ENCODE measurements at places on chromosomes 16 and 17.
A peak's percentile ranks its signal among the peaks of the same experiment; 100 is the strongest.

DNA sequence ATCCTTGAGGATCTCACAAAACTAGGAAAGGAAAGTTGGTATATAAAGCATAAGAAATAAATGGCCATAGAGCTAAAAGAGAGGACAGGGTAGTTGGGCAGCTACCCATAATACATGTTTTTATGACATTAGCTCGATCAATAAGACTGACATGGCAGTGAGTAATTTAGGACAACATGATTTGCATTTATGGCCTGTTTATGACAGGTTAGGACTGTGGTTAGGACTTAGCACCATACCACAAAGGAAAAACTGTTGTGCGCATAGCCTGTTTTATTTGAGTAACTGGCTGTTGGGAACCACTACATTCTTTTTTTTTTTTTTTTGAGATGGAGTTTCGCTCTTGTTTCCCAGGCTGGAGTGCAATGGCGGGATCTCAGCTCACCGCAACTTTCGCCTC is 18.0 kb upstream of the TRIM37 start:
- DNase-seq: no peak

DNA sequence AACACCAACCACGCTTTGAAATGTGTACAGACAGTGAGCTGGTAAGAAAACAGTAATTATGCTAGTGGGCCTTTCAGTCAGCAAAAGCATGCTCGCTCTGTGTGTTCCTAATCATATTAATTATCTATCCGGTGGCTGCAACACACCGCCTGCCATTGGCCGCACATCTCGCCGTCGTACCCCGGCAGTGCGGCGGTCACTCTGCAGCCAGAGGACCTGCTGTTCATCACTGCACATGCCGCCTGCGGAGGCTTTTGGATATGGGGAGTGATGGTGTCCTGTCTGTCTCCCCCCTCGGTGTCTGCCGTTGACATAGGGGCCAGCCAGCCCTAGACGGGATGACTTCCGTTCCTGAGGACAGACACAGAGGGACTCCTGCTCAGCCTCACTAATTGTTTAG is 68.5 kb downstream of the RPA1 start:
- DNase-seq: no peak

GRCh38 chr17:61261001-61261637 is 138.5 kb upstream of the TBX2 start:
- DNase-seq: no peak

DNA sequence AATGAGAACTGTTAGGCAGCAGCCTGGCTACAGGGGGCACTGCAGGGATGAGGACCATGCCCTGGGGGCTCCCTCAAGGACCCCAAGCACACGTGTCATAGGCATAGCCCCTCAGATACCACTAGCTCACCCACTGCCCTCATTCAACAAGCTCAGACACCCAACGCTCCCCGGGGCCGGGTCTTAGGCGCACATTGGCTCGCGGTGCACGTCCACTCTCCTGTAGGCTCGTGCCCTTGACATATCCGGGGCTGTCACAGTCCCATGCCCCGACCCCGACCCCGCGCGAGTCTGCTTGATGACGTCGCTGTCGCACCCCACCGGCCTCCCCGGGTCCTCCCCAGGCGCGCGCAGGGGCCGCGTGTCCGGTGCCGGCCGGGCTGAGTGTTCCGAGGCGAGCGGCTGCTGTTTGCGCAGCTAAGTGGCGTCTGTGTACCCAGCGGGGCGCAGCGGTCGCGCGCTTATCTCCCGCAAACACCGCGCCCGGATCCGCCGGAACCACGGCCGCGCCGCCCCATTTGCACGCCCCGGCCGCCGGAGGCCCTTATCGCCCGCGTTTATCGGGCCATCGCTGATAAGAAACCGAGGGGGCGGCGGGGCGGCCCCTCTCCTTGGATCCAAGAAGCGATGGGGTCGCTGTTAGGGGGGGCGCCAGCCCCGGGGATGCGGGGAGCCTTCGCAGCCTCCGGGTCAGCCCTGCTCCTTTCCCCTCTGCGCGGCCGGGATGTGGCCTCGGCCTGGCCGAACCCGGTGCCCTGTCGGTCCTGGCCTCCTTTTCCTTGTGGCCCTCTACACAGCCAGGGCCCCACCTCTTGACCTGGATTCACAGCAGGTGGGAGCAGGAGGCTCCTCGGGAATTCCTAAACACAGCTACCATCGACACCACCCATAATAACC is 20.7 kb upstream of the NAGS start:
- no peak for DNase-seq

DNA sequence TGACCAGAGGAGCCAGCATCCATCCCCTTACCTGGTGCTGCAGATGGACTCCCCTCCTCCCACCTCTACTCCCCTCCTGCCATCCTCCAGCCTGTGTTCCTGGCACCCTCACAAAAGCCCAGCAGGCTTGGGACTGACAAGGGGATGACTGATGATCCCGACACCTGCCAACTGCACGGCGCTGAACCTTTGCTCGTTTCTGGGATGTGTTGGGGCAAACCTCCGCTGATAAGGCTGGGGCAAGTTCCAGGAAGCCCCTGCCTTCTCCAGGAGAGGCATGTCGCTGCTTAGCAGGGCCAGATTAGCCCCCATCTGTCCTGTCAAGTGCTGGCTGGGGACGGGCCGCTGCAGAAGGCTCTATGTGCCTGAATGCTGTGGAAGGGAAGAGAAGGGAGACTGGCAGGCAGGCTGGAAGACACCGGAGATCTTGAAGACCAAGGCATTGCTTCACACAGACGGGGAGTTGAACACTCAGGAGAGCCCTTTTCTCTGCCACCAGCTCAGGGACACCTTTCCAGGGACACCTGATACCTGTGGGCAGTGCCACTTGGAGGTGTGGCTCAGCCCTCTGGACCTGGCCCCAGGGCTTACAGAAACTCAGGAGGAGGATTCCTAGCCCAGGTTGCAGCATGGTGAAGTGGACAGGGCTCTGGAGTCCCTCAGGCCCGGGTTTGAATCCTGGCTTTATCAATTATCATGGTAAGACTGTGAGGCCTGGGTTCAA is 973 bp upstream of the KRT15 start:
- DNase-seq: no peak

- DNase-seq: no peak
Observed at GRCh38 chr17:21089145-21089544, 37.6 kb upstream of the DHRS7B start.

GRCh38 chr16:3170440-3171180 is 17.4 kb upstream of the OR1F1 start:
- no peak for DNase-seq

DNA sequence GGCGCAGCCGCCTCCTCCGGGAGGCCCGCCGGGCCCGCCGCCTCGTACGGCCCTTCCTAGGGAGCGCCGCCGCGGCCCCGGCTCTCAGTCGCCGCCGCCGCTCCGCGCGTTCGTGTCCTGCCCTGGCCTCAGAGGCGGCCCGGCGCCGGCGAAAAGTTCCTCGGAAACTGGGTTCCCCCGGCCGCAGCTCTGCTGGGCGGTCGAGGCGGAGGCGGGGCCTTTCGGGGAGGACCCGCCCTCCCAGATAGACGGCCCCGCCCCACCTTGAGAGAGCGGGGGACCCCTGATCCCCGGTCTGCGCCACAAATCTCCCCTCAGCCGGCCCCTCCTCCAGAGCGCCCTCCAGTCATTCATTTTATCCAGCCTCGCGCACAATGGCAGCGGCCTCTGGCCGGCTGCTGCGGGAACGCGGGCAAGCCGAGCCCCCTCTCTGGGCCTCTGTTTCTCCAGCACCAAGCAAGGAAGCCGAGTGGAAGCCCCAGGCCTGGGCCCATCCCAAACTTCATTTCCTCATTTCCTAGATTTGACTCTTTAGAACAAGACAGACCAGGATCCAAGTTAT is at the start of gene SREBF1:
TSS of gene SREBF1 (minus strand) at position 169 of the 562 bp plus-strand sequence. CDS start 169 bp downstream, outside the sequence.
- DNase-seq: peak; percentile 60

GRCh38 chr16:26019381-26020242 is 327.9 kb downstream of the HS3ST4 start:
- DNase-seq: no peak

- DNase-seq: no peak
Observed at GRCh38 chr16:20826039-20826566, 19.8 kb downstream of the REXO5 start.

- peak; percentile 8 for DNase-seq
Observed at GRCh38 chr17:14428648-14429029, 127.8 kb downstream of the HS3ST3B1 start.

DNA sequence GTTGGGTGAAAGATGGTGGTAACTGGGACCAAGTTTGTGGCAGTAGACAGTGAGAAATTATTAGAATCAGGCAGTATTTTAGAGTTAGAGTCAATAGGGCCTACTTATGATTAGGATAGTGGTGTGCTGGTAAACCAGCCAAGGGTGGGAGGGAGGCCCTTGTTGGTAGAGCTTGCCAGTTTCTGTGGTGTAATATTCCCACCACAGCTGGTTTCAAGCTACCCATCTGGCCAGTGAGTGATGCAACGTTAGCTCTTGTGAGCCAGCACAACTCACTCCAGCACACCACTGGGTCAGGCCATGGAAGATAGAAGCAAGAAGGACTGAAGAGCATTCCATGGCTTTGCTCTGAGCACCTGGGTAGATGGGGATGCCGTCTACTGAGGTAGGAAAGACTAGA is 34.9 kb downstream of the GNAO1 start:
- DNase-seq: no peak

GRCh38 chr16:30351586-30352419 is 3.3 kb downstream of the CD2BP2 start:
- DNase-seq: no peak

GRCh38 chr16:22948058-22948602 is 134.2 kb downstream of the HS3ST2 start:
- no peak for DNase-seq

DNA sequence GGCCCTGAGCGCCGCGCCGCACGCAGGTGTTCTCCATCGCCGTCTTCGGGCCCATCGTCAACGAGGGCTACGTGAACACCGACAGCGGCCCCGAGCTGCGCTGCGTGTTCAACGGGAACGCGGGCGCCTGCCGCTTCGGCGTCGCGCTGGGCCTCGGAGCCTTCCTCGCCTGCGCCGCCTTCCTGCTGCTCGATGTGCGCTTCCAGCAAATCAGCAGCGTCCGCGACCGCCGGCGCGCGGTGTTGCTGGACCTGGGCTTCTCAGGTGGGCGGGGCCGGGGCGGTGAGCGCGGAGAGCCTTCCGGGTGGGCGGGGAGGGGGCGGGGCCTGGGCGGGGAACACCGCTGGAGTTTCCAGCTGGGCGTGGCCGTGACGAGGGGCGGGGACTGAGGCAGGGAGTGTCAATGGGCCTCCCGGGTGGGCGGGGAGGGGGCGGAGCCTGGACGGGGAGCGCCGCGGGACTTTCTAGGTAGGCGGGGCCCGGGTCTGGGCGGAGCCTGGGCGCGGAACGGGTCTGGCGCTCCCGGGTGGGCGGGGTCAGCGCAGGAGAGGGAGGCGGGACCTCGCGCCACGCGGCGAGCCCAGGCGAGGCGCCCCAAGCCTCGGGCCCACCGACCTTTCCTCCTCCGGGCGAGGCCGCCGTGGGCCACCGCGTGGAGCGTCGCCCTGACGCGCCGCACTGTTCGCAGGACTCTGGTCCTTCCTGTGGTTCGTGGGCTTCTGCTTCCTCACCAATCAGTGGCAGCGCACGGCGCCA is 2.4 kb downstream of the SYNGR3 start:
- peak; percentile 97 for DNase-seq

GRCh38 chr17:18257982-18258355 is 569 bp downstream of the FLII start:
- DNase-seq: peak; percentile 39

DNA sequence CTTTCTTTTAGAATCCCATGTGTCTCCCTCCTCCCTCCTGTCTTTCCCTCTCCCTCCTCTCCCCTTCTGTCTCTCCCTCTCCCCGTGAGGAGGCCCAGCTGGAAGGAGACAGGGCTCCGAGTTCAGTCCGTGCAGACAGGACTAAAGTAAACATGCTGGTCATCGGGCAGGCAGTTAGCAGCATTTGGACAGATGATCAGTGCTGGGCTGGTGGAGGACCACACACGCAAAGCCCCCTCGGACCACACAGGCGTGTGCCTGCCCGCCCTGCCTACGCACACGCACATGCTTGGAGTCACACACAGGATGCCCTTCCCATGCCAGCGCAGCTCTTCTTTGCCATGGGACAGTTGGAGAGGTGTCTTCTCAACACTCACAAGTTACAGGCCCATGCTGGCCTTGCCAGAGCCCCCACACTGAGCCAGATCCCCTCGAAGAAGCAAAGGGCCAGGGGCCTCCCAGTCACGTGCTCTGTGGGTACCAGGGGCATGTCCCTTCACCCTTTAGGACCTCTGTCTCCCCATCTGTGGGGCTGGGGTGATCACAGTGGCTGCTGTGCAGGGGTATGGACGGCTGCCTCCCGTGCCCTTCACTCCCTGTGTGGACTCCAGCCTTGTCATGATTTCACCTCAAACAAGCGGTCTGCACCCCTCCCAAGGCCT is 215.7 kb upstream of the FOXF1 start:
- DNase-seq: no peak

DNA sequence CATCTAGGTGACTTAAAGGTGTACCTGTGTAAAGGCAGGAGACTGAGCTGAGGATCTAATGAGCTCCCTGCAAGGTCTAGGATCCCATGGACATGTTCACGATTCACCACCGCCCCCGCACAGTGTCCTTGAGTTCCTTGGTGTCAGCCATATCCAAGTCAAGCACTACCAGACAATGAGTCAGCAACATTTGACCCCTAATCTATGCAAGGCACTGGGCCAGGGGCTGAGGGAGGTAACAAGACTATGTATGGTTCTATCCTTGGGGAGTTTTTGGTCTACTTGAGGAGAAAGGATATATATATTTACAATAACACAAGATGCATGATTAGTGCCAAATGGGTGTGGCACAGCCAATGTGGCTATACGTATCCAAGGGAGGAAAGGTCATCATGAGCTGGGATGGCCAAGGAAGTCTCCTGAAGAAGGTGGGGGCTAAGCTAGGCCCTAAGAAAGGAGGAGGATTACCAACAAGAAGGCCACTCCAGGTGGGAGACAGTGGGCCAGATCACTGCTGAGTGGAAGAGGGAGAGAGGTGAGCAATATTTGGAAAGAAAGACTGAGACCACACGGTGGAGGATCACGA is 35.0 kb downstream of the ITGB3 start:
- no peak for DNase-seq

DNA sequence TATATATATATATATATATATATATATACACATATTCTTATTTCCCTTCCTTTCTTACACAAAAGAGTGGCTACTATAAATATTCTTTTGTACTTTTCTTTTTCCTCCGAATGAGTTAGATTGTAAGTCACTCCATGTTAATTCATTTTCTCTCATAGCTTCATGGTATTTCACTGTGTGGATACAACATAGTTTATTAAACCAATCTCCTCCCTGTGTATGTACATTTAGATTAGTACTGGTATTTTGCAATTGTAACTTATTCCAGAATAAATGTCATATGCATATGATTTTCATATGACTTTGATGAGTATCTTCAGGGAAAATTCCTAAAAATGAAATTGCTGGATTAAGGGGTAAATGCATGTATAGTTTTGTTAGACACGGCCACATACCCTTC is 20.0 kb upstream of the FA2H start:
- DNase-seq: no peak

DNA sequence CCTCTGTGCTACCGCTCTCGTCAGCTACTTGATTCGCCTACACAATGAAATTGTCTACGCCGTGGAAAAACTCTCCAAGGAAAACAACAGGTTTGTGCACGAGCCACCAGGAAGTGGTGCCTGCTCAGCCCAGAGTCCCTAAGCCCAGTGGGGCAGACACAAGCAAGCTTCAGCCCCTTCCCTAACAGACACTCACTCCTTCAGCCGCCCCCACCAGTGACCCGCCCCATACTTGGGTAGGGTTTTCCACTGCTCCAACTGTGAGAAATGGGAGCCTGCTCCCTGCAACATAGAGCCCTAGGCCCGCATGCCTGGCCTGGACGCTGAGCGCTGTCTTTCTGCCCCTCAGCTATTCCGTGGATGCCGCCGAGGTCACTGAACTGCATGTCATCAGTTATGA is 28.6 kb upstream of the ENDOV start:
- DNase-seq: no peak

GRCh38 chr17:76053246-76054111 is 18.8 kb downstream of the SRP68 start:
- no peak for DNase-seq
